ENCODE measurements at places on chromosomes 2 and 18.

DNA sequence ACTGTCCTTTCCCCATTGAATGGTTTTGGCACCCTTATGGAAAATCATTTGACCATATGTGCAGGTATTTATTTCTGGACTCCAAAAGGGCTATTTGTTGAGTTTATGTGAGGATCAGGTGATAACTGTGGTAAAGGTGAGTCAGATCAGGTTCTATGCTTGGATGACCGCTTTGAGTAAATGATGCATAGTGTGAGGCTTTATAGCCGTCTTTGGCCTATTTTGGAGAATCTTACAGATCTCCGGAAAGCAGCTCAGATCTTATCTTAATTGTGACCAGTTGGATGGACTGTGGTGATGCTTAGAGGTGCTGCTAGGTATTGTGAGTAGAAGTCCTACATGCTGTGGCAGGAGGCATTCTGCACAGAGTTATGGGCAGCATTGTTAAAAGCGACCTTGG is 126.2 kb downstream of the METTL8 start:
- peak; percentile 35 for DNase-seq

- no peak for DNase-seq
Observed at GRCh38 chr2:207674826-207675225, 36.6 kb upstream of the CCNYL1 start.

DNA sequence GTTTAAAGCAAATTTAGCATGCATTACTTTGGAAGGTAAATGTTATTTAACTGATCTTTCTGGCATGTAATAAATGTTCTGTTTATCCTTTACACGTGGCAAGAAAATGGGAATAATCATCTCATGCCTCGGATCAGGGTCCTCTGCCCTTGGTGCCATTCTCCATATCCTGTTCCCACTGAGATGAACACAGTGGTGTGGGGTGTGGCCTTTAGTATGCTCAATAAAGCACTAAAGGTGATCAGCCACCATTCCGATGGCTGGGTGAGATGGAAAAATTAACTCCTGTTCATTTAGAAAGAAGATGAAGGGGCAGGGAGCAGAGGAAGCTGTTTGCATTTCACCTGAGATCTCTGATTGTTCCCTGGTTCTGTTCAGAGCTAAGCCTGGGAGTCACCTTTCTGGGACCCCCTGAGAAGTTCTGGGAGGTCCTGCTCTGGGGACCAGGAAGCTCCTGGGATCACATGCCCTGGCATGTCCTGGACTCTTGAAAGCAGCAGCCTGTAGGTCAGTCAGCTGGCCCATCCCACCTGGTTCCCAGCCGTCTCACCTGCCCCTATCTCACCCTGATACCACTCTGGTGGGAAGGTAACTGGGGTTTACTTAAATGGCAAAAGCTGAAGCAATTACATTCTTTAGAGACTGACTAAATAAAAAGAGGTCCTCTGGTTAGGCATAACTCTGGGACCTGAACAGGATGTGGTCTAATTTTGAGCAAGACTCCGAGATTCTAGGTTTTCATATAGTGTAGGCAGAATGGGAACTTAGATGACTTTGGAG is 288.9 kb upstream of the EPAS1 start:
- no peak for DNase-seq

GRCh38 chr2:33107690-33108482 is 161.1 kb downstream of the LTBP1 start:
- DNase-seq = no peak

GRCh38 chr2:239724851-239725550 is 300.1 kb downstream of the NDUFA10 start:
- DNase-seq = no peak

- no peak for DNase-seq
Observed at GRCh38 chr2:181419129-181419855, 37.9 kb upstream of the ITGA4 start.

- no peak for DNase-seq
Observed at GRCh38 chr2:99905636-99906035, 236.8 kb downstream of the AFF3 start.

DNA sequence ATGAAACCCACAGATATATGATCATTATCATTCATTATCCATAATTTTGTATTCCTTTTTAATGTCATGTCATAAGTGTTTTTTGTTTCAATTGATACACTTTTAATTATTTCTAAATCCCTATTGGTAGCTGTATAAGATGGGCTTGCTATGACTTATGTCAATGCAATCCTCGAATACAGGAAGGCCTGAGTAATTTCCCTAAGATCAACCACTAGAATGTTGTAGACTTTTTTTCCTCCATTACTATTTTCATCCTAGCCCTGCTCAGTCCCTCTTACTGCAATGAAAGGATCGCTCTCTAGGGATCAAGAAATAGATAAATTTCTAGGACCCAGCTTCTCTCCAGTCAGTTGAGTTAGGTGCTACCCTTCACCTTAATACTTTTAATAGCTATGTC is 186.3 kb downstream of the KCNE4 start:
- DNase-seq = no peak

- no peak for DNase-seq
Observed at GRCh38 chr18:77119101-77119850, 13.3 kb downstream of the MBP start.

DNA sequence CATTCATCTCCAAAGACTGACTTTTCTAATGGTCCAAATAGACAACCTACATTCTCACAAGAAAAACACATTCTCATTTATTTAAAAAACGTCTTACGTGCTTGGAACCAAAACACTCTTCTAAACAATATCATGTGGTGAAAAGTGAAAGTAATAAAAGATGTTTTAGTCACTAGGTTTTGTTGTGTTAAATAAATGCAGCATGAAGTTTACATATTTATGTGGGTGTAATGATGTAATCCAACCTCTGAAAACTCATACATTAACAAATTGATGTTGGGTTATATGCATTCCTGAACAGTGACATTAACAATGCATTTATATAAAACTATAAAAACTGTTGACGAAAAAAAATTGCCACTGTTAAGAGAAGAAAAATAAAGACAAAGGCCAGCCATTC is 55.1 kb upstream of the ACVR2A start:
- DNase-seq = no peak

DNA sequence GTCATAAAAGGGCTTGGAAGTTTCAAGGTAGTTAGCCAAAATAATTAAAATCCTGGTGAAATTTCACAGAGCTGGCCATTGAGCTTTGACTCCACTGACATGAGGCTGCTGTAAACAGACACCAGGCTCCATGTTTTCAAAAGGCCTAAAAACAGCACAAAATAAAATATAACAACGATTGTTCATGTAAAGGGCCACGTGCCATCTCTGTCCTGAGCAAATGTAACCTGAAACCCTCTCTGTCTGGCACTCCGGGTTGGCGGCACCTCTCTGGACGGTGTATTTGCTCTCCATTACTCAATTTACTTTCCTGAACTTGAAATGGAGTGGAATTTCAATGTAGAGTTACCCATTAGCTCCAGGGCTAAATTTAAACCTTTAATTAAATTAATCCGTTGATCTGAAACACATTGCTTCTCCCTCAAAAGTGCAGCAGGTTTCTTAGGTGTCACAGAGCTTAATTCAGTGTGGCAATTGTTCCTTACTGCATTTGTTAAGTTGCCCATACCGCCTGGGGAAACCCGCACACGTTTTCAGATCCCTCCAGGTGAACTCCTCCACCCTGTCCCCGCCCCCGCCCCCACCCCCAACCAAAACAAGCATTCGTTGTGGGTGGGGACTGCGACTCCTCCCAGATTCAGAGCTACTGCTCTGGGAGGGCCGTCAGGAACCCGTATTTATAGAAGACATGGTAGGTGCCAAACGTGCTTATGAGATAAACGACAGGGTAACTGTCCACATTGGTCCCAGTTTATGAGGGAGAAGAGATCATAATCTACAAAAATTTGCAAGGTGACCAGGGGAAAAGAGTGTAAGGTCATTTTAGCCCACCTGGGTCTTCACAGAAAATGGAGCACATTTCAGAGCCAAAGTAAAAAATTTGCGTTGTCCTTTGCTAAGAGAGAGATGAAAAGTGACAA is 1.2 kb upstream of the CABLES1 start:
- DNase-seq = peak; percentile 58

DNA sequence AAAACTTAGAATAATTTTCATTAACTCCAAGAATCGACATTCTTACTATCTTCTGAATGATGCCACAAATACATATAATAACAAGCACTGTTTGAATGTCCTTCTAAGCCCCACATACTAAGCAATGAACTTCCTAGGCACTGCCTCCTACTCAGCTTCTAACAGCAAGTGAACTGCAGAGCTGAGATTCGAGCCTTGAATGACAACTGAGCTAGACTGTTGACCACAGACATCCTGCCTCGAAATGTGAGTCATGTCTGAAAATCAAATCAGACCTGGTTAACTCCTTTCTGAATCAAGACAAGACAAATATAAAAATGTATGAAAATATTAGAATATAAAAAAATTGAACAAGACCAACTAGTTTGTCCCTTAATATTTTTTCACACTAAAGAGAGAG is 108.1 kb downstream of the MYT1L start:
- DNase-seq = no peak

DNA sequence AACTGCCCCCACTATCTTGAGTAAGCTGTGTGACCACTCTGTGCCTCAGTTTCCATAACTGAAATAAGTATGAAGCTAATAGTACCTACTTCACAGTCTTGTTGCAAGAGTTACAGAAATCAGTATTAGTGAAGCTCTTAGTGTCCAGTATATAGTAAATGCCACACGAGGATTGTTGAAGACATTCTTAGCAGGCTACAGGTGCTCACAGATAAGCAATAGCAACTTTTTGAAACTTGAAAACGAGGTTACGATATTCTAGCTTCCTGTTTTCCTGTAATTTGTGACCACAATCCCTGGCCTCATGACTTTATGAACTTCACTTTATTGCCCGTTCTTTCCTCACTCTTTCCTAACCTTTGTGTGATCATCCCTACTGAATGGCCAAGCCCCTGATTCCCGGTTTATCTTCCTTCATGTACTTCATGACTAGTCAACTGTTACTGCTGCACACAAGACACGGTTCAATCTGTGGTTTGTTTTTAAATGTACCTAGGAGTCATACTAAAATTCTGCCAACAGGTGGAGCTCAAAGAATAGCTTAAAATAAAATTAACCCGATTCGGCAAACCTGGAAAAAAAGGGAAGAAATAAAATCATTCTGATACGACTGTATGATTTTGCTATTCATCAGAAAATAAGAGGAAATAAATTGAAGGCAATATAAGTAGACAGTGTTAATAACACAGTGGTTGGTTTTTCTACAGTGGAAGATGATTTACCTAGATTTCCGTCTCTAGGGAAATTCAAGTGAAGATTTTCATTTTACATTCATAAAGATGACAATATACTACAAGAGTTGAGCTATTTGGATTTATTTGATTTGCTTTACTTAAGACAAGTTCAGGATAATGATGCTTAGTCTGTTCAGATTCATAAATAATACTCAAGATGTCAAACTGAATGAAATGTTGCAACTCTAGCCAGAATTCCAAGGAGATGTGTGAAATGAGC is 38.1 kb upstream of the STAT1 start:
- peak; percentile 83 for DNase-seq

DNA sequence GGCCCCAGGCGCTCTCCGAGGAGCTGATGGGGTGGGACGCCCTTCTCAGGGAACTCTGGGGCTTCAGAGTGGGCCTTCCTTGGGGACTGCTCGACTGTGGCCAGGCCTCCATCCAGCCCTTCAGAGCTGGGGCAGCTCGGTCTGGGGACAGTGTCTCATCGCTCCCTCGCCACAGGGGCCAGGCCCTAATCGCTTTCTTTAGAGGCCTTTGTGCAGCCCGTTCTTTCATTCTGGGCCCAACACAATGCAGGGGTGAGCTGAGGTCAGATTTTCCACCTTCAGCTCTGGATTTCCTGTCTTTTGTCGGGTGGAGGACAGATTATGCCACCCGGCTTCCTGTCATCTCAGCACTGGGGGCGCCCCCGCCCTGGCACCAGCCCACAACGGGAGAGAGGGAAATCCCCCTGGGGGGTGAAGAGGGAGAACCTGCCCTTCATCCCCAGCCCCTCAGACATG is 25.2 kb downstream of the MYCN start:
- no peak for DNase-seq

- DNase-seq = no peak
Observed at GRCh38 chr2:214607051-214607450, 196.2 kb downstream of the VWC2L start.

GRCh38 chr18:8503248-8503647 is 106.0 kb upstream of the RAB12 start:
- no peak for DNase-seq

GRCh38 chr2:46390036-46390435 is 89.3 kb upstream of the TMEM247 start:
- DNase-seq = no peak

GRCh38 chr18:12862467-12862866 is 21.6 kb downstream of the PTPN2 start:
- DNase-seq = peak; percentile 38

DNA sequence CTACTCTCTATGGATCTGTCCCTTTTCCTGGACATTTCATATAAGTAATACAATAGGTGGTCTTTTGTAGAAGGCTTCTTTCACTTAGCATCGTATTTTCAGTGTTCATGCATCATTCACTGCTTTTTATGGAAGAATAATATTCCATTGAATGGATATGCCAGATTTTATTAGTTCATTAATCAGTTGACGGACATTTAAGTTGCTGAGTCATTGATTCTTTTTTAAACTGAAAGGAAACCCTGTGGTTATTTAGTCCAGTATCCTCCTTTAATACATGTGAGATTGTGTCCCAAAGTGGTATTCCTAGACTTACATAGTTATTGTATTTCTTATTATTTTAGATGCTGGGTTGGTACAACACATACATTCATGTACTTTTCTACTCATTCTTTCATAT is 162.1 kb upstream of the UNC80 start:
- DNase-seq = no peak

GRCh38 chr2:179862898-179863458 is 1.6 kb upstream of the ZNF385B start:
- no peak for DNase-seq

- no peak for DNase-seq
Observed at GRCh38 chr18:64379662-64380061, 230.8 kb upstream of the LINC00305 start.

- DNase-seq = no peak
Observed at GRCh38 chr2:75090770-75091515, 108.4 kb downstream of the TACR1 start.

- DNase-seq = no peak
Observed at GRCh38 chr2:191818725-191819350, 28.1 kb downstream of the CAVIN2 start.

GRCh38 chr2:18153741-18154140 is 275.3 kb downstream of the KCNS3 start:
- no peak for DNase-seq

GRCh38 chr18:62199629-62200028 is 12.6 kb downstream of the RELCH start:
- no peak for DNase-seq

GRCh38 chr18:59918320-59918755 is 18.5 kb downstream of the PMAIP1 start:
- DNase-seq = peak; percentile 68

GRCh38 chr2:72011791-72012190 is 135.9 kb downstream of the CYP26B1 start:
- no peak for DNase-seq

DNA sequence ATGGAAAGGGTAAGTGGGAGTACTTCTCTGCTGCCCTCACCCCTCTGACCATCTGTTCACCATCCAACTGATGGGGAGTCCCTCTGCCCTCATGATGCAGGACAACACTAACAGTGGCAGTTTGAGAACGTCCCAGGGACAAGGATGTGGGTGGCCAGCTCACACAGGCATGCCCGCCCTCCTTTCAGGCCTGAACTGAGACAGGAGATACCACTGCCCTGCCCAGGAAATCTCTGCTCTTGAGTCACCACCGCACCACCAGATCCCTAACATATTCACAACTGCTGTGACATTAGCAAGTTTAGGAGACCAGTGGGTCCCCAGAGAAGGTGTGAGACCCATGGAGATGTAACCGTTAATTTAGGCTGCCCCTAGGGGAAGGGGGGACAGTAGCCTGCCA is 66.2 kb downstream of the TRAPPC8 start:
- no peak for DNase-seq

Measured in Caki2 (cell line).